Activated CD4-positive, alpha-beta memory T cell treated with anti-CD3 and anti-CD28 coated beads, Interleukin-2, amount 10 ng/mL, durations not matched to agents 7 days and 5 days (primary cell): ENCODE measurements at places on chromosomes 6 and 20.

DNA sequence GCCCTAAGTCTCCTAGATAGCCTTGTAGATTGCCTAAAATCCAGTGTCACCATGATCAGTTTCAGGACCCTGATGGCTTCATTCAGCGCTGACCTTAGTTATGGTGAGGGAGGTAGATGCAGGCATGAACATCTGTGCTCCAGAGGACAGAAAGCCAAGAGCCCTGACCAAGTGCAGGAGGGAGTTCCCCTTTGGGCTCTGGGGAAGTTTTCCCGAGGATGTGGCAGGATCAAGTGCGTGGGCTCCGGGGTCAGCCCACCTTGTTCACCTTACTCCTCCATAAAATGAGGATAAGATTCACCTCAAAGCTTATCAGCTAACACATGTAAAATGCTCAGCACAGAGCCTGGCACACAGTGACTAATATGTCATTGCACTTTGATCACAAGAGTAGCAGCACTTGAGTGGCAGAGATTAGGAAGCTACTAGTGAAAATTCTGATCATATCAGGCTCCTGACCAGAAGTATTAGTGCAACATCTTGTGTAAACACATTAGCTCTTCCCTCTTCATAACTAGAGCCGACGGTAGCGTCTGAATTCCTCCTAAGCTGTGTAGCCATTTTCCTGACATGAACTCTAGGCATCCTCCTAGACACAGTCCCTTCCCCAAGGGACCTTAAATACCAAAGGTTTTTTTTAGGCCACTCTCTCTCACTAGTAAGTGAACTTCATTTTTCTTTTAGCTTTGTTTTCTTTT lies 125.2 kb downstream of the SULF2 start:
- no peaks in the 10 kb centered on the region for H3K27me3 ChIP-seq
- no peak overlapping the region for H3K27ac ChIP-seq
- H3K4me1 ChIP-seq = peaks cover 3% of the 10 kb centered on the region
- peaks cover 37% of the 10 kb centered on the region for H3K36me3 ChIP-seq
- H3K4me3 ChIP-seq = no peak overlapping the region

DNA sequence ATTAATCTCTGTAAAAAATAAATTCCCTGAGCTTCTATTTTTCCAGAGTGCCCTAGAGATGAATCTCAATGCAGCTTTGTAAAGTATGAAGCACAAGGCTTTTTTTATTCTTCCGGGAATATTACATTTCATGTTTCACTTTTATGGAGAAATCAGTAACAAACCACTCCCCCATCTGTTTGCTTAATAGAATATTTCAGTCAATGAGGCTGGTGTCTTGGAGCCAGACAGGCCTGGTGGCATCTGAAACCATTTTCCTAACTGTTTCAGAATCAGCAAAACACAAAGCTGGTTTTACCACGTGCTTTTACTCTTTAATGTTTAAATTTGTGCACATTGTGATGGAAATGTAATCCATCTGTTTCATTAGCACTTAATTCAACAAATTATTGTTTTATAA lies 400.8 kb upstream of the HSF2 start:
- no peaks in the 10 kb centered on the region for H3K27me3 ChIP-seq
- DNase-seq = no peak
- no peaks in the 10 kb centered on the region for H3K36me3 ChIP-seq
- no peak overlapping the region for H3K4me3 ChIP-seq

- no peak overlapping the region for H3K27ac ChIP-seq
- H3K4me3 ChIP-seq = no peak overlapping the region
- DNase-seq = no peak
- H3K4me1 ChIP-seq = peaks cover 23% of the 10 kb centered on the region
- H3K36me3 ChIP-seq = peaks cover 4% of the 10 kb centered on the region
- H3K27me3 ChIP-seq = no peaks in the 10 kb centered on the region
These were observed 14.4 kb downstream of the PFDN4 start for GRCh38 chr20:54221996-54222890.

GRCh38 chr6:46690911-46691451 lies 3.3 kb downstream of the TDRD6 start:
- no peaks in the 10 kb centered on the region for H3K4me1 ChIP-seq
- H3K36me3 ChIP-seq = no peaks in the 10 kb centered on the region
- H3K4me3 ChIP-seq = no peak overlapping the region
- H3K27ac ChIP-seq = no peak overlapping the region
- DNase-seq = no peak

DNA sequence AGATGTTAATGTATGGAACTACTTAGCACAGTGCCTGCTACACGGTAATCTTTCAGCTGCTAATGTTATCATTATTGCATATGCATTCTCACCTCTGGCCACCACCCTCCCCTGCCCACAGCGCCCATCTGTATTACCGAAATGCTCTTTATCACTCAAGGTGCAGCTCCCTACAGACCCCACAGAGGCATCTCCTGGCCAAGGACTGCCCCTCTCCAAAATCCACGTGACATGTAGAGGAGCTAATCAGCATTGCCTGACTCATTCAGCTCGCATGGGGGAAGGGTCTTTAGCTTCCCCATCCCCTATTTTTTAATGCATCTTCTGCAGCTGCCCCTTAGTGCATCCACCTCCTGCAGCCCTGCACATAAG lies 41.8 kb downstream of the SLC22A23 start:
- H3K27ac ChIP-seq = no peak overlapping the region
- no peak for DNase-seq

- H3K4me3 ChIP-seq = no peak overlapping the region
- peaks cover 71% of the 10 kb centered on the region for H3K27me3 ChIP-seq
- DNase-seq = no peak
- H3K27ac ChIP-seq = no peak overlapping the region
These were observed 6.9 kb upstream of the RRBP1 start for GRCh38 chr20:17688965-17689364.

DNA sequence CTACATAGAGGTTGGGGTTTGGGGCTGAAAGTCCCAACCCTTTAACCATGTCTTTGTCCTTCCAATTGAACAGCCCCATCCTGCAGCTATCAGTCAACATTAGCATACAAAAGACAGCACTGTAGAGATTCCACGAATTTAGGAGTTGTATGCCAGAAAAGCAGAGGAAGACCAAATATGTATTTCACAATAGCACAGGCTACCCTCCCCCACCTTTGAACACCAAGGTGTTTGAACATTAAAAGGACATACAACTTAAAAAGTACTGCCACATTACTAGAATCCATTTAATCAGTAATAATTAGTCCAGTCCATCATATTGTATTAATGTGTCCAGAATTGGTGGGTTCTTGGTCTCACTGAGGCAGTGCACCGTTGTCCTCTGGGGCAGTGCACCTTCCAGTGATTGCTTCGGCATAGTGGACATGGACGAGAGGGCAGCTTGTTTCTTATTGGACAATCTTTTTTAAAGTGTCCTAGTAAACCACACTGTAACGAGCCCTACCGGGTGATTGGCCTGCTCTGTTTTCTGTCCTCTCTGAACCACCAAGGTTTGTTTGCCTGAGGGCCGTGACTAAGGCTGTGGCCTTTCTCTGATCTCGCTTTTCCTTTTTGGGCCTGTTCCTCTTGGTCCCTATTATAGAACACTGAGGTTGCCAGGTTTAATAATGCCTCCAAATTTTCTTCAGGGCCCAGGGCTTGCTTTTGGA lies 36.4 kb downstream of the GSTA4 start:
- no peak overlapping the region for H3K4me3 ChIP-seq
- no peak for DNase-seq
- no peaks in the 10 kb centered on the region for H3K36me3 ChIP-seq
- H3K27me3 ChIP-seq = peaks cover 1% of the 10 kb centered on the region
- no peak overlapping the region for H3K27ac ChIP-seq

GRCh38 chr6:17971128-17972073 lies 16.0 kb downstream of the KIF13A start:
- H3K27me3 ChIP-seq = peaks cover 6% of the 10 kb centered on the region
- H3K4me1 ChIP-seq = no peaks in the 10 kb centered on the region
- no peak for DNase-seq
- no peaks in the 10 kb centered on the region for H3K36me3 ChIP-seq
- no peak overlapping the region for H3K4me3 ChIP-seq
- no peak overlapping the region for H3K27ac ChIP-seq

DNA sequence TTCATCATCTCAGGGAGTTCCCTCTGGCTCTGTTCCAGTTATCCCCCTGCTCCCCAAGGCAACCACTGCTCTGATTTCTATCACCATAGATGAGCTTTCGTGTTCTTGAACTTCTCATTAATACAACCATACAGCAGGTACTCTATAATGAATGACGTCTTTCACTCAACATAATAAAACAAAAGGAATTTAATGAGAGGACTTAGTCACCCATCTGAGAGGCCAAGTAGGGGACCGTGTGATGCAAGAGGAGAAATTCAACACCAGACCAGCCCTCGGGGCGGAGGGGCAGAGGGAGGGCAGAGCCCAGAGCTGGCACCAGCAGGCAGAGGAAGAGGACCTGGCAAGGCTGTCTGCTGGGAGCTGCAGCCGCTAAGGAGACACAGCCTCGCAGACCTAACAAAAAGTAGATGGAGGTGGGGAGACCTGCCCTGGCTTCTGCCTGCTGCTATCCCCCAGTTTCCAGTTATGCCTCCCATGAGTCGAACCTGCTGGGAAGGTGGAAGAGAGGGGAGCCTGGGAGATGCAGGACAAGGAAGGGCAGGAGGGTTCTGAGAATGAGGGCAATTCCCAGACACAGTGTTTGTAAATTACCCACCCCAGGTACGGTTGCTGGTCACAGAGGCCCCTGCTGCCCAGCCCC lies 13.8 kb downstream of the CCN5 start:
- DNase-seq = no peak
- no peaks in the 10 kb centered on the region for H3K36me3 ChIP-seq
- peaks cover 1% of the 10 kb centered on the region for H3K27me3 ChIP-seq
- H3K27ac ChIP-seq = no peak overlapping the region

- no peak for DNase-seq
- H3K27me3 ChIP-seq = no peaks in the 10 kb centered on the region
- no peak overlapping the region for H3K27ac ChIP-seq
- no peak overlapping the region for H3K4me3 ChIP-seq
- H3K4me1 ChIP-seq = peaks cover 5% of the 10 kb centered on the region
- H3K36me3 ChIP-seq = peaks cover 3% of the 10 kb centered on the region
These were observed 429.6 kb upstream of the JARID2 start for GRCh38 chr6:14816116-14816859.

DNA sequence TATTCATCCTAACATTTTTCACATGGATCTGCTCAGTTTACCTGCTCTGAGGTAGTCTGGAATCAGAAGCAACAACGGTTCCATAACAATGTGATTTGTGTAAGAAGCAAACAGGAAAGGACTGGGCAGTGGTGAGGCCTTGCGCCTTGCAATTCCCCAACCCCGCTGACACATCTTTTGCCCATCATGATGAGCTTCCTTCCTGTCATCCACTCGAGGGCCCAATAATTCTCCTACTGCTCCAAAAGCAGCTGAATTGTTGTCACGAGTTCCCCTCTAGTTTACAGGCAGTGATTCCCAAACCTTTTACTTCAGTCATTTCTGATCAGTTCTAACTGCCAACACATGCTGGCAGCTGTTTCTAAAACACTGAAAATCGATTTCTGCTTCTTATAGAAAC lies 22.9 kb downstream of the STX7 start:
- no peak for DNase-seq
- no peaks in the 10 kb centered on the region for H3K27me3 ChIP-seq
- H3K27ac ChIP-seq = no peak overlapping the region
- no peak overlapping the region for H3K4me3 ChIP-seq
- H3K36me3 ChIP-seq = peaks cover 12% of the 10 kb centered on the region

- no peak for DNase-seq
- H3K36me3 ChIP-seq = no peaks in the 10 kb centered on the region
- H3K4me3 ChIP-seq = no peak overlapping the region
- H3K27ac ChIP-seq = no peak overlapping the region
- H3K4me1 ChIP-seq = no peaks in the 10 kb centered on the region
These were observed 1040.6 kb upstream of the CITED2 start for GRCh38 chr6:140414966-140415620.

GRCh38 chr20:50284811-50285375 lies 94.3 kb downstream of the CEBPB start:
- peak overlapping the region; percentile 49 for H3K27ac ChIP-seq
- no peak for DNase-seq
- H3K27me3 ChIP-seq = no peaks in the 10 kb centered on the region
- no peaks in the 10 kb centered on the region for H3K36me3 ChIP-seq

GRCh38 chr20:44460795-44461141 lies 14.9 kb upstream of the TTPAL start:
- no peaks in the 10 kb centered on the region for H3K4me1 ChIP-seq
- no peaks in the 10 kb centered on the region for H3K36me3 ChIP-seq
- no peak for DNase-seq
- no peak overlapping the region for H3K27ac ChIP-seq

DNA sequence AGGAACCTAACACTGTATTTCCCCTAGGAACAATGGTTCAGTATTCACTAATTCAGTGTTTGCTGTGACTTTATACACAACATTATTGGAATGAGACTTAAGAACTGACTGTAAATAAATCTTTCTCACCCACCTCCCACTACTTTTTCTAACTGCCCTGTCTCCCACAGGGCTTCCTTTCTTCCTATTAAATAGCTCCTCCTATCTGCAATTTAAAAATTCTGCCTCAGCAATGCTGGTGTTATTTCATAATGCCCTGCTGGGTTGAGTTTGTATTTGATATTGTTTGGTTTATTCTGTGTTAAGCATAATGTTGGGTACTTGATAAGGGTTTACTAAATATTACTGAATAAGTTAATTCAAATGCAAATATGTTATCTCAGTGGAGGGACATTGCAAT lies 573.1 kb upstream of the RNF217 start:
- no peak overlapping the region for H3K27ac ChIP-seq
- no peaks in the 10 kb centered on the region for H3K36me3 ChIP-seq
- no peaks in the 10 kb centered on the region for H3K4me1 ChIP-seq
- DNase-seq = no peak

DNA sequence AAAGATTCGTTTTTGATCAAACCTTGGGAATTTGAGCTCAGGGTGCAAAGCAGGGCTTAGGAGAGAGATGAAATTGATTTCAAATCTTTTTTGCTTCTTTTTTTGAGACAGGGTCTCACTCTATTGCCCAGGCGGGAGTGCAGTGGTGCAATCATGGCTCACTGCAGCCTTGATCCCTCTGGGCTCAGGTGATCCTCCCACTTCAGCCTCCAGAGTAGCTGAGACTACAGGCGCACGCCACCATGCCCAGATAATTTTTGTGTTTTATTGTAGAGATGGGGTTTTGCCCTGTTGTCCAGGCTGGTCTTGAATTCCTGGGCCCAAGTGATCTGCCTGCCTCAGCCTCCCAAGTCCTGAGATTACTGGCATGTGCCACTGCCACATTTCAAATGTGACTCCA lies 58.7 kb downstream of the DOK5 start:
- no peak overlapping the region for H3K27ac ChIP-seq
- H3K4me3 ChIP-seq = no peak overlapping the region
- DNase-seq = no peak
- no peaks in the 10 kb centered on the region for H3K4me1 ChIP-seq
- H3K27me3 ChIP-seq = no peaks in the 10 kb centered on the region

DNA sequence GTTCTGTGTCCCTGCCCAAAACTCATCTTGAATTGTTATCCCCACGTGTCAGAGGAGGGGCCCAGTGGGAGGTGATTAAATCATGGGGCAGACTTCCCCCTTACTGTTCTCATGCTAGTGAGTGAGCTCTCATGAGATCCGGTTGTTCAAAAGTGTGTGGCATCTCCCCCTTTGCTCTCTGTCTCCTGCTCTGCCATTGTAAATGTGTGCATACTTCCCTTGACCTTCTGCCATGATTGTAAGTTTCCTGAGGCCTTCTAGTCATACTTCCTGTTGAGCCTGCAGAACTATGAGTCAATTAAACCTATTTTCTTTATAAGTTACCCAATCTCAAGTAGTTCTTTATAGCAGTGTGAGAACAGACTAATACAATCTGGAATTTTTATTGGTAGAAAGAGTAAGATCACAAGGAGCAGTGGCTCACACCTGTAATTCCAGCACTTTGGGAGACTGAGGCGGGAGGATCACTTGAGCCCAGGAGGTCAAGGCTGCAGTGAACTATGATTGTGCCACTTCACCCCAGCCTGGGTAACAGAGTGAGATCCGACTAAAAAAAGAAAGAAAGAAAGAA lies 47.1 kb upstream of the SLC22A16 start:
- no peak overlapping the region for H3K4me3 ChIP-seq
- no peaks in the 10 kb centered on the region for H3K36me3 ChIP-seq
- peaks cover 3% of the 10 kb centered on the region for H3K27me3 ChIP-seq
- H3K4me1 ChIP-seq = peaks cover 4% of the 10 kb centered on the region
- DNase-seq = no peak
